T-helper 2 cell (primary cell): ENCODE measurements at places on chromosomes 12 and 14.

DNA sequence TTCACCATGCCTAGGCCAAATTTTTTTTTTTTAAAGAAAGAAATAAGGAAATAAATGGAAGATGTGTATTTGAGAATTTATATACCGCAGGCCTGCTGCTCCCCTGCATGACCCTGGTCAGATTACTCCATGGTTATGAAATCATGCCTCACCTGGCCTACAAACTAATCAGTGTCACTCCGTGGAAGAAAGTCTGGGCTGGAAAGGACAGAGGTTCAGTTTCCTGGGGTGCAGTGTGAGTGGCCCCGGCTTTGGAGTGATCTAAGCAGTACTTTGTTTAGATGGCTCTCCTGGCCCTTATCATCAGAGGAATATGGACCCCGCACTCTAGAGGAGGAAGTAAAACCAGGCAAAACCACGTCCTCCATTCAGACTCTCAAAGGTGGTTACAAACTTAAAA, 9.6 kb downstream of the APOBEC1 start:
- DNase-seq: no peak

- no peak for DNase-seq
Observed at GRCh38 chr14:72888192-72888591, 5.7 kb downstream of the DPF3 start.

- DNase-seq: no peak
Observed at GRCh38 chr12:74957231-74957630, 252.4 kb downstream of the KCNC2 start.

- no peak for DNase-seq
Observed at GRCh38 chr12:6084969-6085450, 39.5 kb downstream of the VWF start.

GRCh38 chr12:83185241-83185640, 498.5 kb downstream of the TMTC2 start:
- DNase-seq: no peak

DNA sequence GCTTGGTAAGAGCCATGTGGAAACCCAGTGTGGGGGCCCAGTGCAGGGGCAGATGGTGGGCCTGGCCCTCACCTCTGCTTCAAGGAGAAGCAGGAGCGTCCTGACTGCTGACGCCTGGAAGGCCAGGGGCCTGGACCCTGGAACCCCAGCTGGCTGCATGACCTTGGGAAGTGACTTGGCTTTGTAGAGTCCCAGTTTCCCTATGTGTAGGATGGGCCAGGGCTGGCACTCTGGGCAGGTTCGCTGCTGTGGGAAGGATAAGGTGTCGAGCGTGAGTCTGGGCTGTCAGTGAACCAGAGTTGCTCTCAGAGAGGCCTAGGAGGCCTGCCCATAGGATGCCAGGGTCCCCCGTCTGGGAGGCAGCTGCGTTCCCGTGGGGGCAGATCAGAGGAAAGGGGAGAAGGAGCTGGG, 43.2 kb downstream of the TRAFD1 start:
- DNase-seq: no peak

GRCh38 chr12:47087088-47087688, 7.4 kb upstream of the AMIGO2 start:
- no peak for DNase-seq

DNA sequence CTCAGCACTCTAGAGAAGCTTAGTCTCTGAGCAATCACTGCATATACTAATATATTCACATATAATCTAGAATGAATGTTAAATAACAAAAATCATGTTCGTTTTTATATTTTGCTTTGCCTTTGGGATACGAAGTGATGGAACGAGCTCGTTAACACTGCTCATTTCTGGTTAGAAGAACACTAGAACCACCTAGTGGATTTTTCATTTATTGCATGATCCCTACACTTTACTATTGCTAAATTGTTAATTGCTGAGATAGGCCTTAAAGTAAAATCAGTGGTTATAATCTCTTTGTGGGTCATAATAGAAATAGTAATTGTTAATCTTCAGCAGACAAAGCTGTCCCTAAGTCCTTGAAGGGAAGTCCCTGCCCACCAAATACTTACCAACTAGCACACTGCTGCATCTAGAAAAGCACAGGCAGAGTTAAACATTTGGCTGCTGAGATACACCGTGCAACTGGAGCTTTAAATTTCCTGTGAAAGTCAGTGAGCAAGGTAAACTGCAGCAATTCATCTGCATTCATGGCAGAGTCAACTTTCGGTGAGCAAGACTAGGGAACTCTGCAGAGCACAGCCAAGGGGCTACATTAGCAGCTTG, 353.7 kb downstream of the APAF1 start:
- no peak for DNase-seq

DNA sequence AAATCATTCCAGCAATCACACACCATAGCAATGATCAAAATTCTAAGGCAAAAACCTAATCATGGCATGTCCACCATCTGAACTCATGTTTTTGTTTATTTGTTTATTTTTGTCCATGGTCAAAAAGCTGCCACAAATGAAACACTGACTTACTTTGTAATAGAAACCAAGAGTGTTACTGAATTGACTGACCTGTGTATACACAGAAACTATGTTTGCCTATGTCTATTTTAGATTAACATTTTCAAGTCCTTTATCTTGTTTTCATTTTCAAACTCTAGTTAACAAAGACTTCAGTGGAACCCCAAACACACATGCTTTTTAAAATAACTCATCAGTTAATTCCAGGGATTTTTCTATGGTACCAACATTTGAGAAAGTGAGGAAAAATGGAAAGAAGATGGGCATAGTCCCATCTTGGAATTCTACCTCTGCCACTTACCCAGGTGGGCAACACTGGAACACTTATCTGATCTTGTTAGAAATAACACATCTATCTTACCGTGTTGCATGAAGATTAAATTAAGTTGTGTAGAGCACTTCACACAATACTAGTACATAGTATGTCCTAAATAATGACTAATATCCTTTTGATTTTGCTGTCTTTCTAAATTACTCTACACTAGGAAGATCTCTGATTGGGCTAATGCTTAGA, 6.4 kb downstream of the LUM start:
- no peak for DNase-seq

DNA sequence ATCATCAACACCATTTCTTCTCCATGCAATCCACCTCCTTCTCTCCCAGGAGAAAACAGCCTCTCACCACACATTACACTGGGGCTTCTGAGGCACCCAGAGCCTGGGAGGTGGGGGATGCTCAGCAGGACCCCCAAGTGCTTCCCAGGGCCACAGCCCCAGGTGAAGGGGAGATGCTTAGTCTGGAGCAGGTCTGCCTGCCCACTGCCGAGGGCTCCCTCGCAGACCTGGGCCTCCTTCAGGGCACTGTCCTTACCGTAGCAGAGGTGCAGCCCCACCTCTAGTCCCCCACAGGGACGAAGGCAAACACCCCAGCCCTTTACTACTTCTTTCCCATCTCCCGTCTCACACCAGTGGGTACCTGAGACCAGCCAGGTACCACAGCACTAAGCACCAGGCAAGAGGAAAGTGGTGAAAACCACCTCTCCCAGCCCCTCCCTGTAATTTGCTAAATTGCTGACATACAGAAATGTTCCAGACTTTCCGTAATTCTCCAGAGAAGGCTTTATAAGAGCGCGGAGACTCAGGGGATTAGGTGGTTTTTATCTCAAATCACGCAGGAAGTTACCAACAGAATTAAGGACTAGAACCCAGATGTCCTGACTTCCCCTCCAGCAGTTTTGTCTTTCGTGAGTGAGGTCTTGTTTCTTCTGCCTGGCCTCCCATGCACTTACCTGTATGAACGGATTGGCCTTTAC, 59.0 kb downstream of the PLEKHG3 start:
- no peak for DNase-seq

DNA sequence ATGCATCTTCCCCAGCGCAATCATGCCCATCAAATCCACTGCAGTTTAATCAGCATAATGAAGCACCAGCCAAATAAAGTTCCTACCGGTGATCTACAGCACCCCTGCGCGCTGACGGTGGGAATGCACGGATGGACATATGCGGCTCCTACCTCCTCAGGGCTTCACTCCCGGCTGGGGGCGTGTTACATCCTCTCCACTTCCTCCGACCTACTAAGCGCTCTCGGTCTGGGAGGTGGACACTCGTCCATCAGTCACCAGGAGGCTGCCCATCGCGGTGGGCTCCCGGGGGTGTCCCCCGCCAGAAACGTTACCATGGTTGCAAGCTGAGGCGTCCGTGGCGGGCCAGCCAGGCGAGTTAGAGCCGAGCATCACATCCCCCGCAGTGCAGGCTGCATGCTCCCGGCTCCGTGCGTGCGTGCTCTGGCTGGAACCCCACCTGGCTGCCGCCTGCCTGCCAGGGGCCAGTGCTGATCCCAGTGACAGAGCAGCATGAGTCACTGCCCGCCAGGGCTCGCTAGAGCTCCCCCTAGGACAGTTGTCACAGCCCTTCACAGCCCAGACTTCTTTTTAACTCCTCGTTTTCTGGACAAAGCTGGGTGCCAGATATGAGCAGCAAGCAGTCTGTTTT, 73.0 kb downstream of the CIT start:
- DNase-seq: no peak

GRCh38 chr12:65139389-65139788, 18.3 kb upstream of the WIF1 start:
- DNase-seq: no peak

GRCh38 chr14:71891970-71892369, 40.3 kb upstream of the RGS6 start:
- DNase-seq: no peak

DNA sequence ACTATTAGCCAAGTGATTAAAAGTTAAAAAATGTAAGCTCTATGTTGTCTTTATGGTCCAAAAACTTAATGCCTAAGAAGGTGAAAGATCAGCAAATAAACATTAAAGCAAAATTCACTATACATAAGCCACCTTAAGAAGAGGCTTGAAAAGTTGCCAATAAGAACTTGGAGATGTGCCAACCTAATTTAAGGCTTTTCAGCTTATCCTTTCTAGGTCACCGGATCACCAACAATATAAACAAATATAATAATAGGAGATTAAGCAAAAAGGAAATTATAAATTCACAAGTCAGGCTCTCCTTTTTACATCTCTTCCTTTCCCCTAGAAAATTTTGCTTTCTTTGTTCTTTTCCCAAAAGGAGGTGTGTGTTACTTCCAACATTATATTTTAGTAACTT, 30.9 kb downstream of the SLC2A3 start:
- DNase-seq: no peak

GRCh38 chr12:3119192-3119755, 42.1 kb downstream of the TSPAN9 start:
- DNase-seq: no peak

DNA sequence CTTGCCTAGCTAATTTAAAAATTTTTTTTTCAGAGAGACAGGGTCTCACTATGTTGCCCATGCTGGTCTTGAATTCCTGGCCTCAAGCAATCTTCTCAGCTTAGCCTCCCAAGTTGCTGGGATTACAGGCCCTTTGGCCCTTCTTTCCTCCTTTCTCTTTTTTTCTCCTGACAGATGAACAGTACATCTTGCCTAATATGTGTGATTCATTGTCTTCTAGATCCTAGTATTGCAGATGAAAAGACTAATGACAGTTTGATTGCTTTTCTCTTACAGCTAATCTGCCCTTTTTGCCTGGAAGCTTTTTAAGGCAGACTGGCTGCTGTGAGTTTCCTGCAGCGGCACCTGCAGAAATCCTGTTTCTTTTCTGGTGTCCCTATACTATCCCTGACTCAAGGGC, 12.0 kb downstream of the DEPDC4 start:
- DNase-seq: no peak

- DNase-seq: no peak
Observed at GRCh38 chr12:110037315-110037714, 11.0 kb downstream of the C12orf76 start.

GRCh38 chr14:104247336-104248202, 109.2 kb downstream of the KIF26A start:
- DNase-seq: no peak

GRCh38 chr12:62438098-62438692, 28.4 kb upstream of the MON2 start:
- peak; percentile 43 for DNase-seq

DNA sequence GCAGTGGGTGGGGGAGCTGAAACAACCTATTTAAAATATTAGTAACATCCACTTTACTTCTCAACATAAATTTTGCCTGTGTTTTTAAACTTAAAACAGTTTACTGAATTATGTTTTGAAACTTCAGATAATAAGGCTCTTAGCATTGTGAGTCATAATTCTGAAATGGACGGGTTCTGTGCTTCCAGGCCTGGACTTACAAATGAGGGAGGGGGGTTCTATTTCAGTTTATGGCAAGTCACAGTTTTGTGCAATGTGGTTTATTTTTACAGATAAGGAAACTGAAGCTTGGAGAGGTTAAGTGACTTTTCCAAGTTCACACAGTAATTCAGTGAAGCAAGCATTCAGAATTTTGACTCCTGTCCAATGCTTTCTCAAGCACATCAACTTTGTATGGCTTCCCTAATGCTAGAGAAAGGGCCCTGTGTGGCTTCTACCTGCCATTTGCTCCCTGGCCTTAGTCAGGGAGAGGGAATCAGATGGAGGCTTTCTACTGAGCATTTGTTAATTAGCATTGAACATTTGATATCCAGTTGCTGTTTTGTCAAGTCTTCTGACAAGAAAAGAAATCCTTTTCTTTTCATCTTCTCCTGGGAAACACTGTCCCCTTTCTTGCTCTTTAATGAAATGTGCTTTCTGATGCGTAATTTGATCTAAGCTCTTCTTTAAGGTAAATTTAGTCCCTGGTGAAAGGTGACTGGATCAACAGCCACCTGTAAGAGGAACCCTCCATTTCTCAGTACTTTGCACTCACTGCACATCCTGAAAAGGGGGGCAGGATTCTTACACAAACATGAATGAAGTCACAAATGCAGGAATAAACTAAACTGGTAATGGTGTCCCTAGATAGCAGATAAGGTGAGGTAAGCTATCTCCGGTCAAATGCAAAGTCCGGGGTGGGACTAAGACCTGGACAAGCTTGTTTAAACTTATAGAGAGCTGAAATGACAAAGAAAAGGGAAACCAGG, 2.5 kb upstream of the SALL2 start:
- no peak for DNase-seq

DNA sequence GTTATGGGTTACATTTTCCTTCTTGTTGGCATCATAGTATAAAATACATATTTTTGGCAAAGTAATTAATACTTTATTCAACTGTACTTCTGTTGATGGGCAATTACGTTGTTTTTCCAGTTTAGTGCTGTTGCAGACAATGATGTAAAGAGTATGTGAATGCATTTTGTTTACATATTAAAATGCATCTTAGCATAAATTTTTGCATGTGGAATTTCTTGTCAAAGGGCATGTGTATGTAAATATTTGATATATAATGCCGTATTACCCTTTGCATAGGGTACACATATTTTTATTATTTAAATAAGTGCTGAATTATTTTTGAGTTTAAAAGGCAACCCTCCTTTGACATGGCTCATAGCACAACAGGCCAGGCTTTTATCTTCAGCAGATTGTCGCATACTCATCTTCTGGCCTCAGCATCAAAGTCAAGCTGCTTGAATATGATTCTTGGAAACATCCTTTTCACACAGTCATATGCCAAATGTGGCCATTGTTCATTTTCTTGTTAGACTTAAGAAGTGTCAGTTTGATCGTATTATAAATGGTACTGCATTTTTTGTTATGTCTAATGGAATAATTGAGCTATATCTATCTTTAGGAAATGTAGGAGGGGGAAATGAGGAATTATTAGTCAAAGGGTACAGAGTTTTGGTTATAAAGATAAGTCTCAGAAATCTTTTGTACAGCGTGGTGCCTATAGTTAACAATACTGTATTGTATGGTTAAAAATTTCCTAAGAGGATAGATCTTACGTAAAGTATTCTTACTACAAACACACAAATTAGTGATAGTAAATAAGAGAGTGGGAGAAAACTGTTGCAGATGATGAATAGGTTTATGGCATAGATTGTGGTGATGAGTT, 138.5 kb downstream of the FUT8 start:
- no peak for DNase-seq
